ENCODE measurements at places on chromosomes 1 and 21.

- DNase-seq, result no peak
Observed at GRCh38 chr1:64478594-64479470, 8.9 kb downstream of the CACHD1 start.

- DNase-seq, result no peak
Observed at GRCh38 chr1:48017716-48018115, 20.5 kb upstream of the TRABD2B start.

- DNase-seq, result peak; percentile 58
Observed at GRCh38 chr1:216682752-216683151, 40.5 kb downstream of the ESRRG start.

- no peak for DNase-seq
Observed at GRCh38 chr1:28193701-28194161, 17.2 kb upstream of the PTAFR start.

- peak; percentile 67 for DNase-seq
Observed at GRCh38 chr1:32716312-32717148, 14.0 kb upstream of the SYNC start.

DNA sequence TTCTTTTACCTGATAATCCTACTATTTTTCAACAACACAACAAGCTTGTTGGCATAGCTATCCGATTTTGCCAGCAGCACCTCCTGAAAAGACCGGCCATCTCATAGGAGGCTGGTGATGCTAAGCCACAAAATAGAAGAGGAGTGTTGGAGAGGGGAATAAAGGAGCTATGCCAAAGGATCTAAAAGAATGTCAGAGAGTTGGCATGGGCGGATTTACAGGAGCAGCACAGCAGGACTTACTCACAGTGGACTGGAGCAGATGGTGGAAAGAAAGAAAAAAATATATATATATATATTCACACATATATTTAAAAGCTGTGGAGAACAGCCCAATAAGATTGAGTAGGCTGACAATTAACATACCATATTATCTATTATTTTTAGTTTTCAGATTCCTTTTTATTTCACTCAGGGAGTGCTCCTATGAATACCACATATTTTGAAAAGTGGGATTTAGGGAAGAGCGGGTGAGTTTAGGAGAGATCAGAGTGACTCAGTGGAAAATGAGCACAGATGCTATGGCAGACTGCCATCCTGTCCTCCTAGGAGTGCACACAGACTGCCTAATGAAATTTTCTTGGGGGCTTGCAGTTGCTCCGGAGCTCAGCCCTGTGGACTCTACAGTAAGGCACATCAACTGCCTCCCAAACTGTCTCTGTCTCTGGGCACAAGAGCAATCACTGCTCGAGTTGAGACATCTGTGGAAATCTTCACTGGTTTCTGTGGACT is 394.4 kb upstream of the CHRM3 start:
- no peak for DNase-seq

DNA sequence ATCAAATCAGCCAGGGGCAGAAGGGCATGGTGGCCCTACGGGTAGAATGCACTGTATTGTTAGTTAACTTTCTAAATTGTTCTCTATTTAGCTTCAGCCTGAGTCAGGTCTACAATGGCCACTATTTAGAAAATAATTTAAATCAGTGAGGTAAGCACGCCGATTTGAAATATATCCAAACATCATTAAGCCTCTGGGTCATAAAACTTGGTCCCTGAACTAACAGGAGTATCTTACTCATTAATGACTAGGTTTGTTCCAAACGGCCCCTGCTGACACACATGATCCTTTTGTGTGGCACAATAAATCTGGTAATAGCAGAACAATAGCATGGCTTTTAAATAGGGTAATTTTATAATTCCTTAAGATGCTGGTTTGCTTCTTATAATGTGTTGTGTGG is 48.4 kb downstream of the STX6 start:
- DNase-seq, result no peak

DNA sequence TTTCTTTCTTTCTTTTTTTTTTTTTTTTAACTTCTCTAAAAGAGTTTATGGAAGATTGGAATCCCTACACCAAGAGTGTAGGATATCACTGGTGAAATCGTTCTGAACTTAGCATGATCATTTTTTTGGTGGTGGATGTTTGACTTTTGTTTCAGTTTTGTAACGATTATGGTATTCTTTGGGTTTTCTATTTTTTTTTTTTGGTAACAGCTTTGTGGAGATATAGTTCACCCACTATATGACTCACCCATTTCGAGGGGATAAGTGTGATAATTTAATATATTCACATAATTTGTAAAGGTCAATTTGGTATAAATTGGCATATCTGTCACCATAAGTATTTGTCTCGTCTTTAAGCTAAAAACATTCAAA is 29.2 kb downstream of the AGPAT3 start:
- no peak for DNase-seq

GRCh38 chr1:162040001-162040400 is 16.3 kb upstream of the OLFML2B start:
- DNase-seq, result no peak

All from NCI-H2081 treated with DMSO at 0.1 percent for 48 hours (cell line).